Kidney tubule cell (primary cell): ENCODE measurements at places on chromosomes 16 and 17.

DNA sequence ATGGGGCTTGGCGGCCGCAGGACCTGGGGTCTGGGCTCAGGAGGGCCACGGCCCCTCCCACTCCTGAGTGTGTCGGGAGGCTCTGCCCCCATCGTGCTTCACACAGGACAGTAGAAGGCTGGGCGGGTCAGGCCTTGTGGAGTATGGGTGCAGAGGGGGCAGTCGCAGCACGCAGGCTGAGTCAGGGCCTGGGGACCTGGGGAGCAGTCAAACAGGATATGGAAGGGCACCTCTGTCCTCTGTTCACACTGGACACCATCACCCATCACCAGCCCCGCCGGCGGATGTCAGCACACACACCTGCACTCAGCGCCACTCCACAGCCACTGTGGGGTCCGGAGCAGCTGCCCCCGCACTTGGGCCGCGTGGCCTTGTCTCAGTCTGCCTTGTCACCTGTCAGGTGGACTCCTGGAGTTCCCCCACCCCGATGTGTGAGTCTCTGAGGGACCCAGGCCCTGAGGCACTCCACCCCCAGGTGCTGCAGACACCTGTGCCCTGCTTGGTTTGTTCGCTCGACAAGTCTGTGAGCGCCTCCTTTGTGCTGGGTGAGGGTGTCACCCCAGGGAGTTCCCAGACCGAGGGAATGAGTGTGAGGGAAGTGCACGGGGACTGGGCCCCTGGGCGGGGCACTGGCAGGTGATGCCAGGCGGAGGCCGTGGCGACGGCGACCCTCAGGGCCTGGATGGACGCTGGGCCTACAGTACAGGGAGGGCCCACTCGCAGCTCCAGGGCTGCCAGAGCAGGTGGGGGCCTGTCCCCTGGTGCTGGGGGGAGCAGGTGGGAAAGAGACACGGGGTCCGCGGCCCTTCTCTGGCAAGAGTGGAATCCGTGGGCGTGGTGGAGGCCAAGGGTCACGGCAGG lies 31.7 kb downstream of the ZFPM1 start:
- DNase-seq: no peak

- no peak for DNase-seq
These were observed 95.1 kb downstream of the XYLT1 start for GRCh38 chr16:17375461-17376304.

DNA sequence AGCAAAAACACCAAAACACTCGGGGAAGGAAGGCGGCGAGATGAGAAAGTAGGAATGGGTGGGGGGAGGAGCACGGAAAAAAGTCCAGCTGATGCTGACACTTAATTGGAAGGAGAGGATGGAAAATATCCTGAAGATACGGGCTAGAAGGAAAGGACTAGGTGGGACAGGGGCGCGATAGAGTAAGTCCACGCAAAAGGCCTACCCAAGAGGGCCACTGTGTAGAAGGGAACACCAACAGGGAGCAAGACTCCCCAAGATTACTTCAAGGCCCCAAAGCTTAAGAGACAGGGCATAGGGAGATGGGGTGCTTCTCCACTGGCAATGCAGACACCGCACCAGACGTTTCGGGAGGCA lies 736 bp downstream of the APPBP2 start:
- no peak for DNase-seq

- DNase-seq: peak; percentile 30
These were observed 3.1 kb downstream of the GAA start for GRCh38 chr17:80104321-80104955.

- DNase-seq: no peak
These were observed 26.0 kb downstream of the SMARCE1 start for GRCh38 chr17:40621578-40621977.

DNA sequence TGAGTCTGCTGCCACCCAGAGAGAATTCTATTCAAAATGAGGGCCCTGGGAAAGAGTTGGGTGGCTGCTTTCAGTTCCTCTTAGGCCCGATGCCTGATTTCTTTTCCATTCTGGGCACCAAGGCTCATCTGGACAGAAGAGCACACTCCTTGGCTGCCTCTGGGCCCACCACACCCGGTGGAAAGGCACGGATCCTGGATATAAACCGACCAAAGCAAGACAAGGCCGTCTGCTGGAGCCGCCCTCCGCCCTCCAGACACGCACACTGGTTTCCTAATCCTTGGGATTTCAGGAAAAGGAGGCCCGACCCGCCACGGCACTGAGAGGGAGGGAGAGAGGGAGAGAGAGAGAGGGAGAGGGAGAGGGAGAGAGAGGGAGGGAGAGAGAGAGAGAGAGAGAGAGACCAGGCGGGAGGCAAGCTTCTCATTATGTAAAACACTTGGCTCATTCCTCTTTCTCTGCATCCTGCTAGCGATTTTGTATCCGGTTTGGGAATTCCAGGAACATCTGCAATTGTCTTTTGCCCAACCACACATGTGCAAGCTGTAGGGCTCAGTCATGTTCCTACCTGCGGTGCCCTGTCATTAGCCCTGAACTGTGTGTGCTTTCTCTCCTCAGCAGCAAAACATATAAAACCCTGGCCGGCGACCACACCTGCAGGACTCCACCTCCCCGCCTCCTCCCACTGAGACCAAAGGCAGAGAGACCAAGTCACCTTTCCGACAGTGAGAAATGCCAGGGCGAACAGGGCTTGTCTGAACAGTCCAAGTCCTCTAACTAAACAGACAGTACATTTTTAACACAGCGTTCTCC lies 347.2 kb downstream of the SOX9 start:
- peak; percentile 84 for DNase-seq

DNA sequence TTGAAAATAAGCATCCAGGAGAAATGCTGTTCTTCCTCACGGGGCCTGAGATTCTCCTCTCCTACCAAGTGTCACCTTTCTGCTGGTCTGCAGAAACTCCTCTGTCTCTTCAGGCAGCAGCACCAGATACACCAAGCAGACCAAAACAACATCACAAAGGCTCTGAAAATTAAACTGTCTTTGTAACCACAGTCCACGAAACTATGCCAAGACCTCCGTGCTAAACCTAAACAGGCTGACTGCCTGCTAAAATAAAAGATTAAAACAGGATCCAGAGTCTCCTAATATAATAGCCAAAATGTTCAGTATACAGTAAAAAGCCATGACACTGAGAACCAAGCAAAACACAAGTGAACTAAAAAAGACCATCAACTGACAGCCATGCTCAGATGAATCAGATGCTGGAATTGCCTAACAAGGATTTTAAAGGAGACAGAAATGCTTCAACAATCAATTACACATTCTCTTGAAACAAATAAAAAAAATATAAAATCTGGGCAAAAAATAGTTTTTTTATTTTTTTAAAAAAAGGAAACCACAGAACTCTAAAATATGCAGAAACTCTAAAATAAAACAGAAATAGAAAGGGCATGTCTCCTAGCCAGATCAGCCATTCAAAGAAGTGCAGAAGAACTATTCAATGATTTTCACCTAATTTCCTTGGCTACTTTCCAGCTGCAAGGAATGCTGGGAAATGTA lies 50.3 kb upstream of the TOX3 start:
- peak; percentile 25 for DNase-seq

- DNase-seq: peak; percentile 49
These were observed 1.1 kb downstream of the ZCCHC14 start for GRCh38 chr16:87491522-87492290.

DNA sequence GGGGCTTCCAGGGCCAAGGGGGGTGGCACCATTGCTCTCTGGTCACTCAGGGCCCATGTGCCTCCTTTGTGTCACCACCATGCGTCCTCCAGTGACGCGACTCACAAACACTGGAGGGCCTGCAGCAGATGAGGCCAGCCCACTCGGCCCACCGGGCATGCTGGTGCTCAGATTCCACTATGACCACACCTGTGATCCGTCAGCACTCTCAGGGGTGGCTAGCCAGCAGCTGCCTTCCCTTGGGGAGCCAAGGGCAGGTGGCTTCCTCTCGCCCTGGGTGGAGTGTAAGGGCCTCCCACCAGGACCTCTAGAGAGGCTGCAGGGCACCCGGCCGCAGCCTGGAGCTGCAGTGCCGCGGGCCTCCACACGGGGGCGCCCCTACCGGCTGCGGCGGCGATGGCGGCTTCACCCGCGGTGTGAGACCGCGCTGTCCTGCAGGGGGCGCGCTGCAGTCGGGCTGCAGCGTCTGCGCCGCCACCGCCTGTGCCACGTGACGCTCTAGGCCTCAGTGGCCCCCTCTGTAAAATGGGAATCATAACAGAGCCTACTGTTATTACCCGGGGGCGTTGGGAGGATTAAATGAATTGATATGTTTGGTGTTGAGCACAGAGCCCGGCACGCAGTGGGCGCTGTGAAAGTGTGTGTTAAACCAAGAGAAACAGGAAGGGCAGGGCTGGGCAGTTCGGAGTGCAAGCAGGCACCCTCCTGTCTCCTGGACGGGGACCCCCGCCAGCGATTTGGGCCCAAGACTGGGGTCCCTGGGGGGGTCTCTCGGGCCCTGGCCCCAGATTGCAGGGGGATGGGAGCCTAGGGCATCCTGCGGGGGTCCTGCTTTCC lies 192.4 kb upstream of the GSE1 start:
- peak; percentile 55 for DNase-seq

- no peak for DNase-seq
These were observed 670 bp upstream of the CTF1 start for GRCh38 chr16:30895627-30896260.

DNA sequence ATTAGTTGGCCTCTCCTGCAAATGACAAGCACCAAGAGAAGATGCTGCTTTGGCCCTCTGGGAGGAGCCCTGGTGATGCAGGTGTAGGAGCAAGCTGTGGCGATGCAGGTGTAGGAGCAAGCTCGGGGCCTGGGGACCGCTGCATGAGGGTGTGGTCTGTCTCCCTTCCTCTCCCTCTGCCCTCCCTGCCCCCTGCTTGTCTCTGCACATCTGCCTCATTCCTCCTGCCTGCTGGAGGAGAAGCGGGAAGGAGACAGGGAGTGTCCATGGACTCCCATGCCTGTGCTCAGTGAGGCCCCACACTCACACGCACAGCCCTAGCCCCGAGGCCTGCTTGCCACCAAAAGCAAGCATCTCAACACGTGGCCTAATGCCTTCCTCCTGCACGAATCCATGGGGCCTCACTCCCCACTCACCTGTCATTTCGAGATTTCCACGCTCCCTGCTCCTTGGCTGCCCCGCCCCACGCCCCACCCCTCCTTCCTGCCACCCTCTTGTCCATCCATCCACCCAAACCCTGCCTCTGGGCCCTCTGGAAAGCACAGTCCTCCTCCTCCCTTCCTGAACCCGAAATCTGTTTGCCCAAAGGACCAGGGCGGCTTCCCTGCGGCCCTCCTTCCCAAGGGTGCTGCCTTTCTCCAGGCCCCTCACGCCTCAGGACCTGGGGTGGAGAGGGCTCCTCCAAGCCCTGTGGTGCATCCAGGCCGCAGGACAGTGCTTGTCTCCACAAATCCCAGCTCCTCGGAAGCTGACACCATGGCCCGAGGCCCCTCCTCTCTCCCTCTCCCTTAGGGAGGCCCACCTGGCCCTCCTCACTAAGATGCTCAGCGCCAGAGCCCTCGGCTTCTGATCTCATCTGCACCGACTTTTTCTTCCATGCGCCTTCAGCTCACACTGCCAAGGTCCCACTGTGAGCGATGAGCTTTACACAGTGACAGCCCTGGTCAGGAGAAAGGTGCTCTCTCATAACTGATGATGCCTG lies 11.8 kb upstream of the ALDH3A1 start:
- DNase-seq: no peak

DNA sequence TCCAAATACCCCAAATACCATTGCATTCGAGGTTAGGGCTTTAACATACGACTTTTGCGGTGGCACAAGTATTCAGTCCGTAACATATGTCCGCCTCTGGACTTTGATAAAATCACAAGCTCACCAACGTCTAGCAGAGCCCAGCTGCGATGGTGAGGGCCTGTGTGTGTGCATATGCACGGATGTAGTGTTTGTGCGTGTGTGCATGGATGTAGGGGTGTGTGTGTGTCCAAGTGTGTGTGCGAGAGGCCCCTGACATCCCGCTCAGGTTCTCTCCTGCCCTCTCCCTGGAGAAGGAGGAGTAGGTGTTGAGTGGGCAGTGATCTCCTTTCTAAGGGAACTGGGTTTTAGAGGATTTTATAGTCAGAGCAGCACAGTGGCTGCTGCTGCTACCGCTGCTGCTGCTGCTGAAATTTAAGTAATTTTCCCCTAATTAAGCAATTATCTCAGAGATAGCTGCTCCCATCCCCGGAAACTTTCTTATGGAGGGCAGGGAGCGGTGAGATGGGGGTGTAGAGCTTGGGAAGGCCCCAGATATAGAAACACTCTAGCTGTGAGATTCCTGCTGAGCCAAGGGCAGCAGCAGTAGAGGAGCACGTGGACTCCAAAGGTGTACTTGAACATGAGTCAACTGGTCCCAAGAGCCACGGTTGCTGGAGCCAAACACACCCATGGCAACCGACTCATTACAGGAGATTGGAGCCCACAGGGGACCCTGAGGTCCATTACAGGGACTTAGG lies 121.7 kb upstream of the SDK2 start:
- DNase-seq: no peak

DNA sequence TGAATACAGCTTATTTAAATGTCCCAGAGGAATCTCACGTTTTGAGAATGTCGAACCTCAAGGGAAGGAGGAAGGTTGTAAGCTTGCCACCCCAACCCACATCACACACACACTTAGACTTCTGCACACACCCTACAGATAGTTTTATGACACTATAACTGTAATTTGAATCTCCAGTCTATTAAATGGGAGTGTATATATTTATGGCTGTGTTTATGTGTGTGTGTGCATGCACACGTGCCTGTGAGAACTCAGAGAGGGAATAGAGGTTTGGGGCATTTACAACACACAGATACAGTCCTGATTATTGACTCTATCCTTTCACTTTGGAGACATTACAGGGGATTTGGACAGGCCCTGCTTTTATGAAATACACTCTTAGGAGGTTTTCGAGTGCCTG lies 171.5 kb upstream of the MAF start:
- no peak for DNase-seq

GRCh38 chr17:57186226-57187019 lies 69.9 kb upstream of the MSI2 start:
- no peak for DNase-seq

- no peak for DNase-seq
These were observed 36.5 kb upstream of the SIAH1 start for GRCh38 chr16:48421741-48422140.

DNA sequence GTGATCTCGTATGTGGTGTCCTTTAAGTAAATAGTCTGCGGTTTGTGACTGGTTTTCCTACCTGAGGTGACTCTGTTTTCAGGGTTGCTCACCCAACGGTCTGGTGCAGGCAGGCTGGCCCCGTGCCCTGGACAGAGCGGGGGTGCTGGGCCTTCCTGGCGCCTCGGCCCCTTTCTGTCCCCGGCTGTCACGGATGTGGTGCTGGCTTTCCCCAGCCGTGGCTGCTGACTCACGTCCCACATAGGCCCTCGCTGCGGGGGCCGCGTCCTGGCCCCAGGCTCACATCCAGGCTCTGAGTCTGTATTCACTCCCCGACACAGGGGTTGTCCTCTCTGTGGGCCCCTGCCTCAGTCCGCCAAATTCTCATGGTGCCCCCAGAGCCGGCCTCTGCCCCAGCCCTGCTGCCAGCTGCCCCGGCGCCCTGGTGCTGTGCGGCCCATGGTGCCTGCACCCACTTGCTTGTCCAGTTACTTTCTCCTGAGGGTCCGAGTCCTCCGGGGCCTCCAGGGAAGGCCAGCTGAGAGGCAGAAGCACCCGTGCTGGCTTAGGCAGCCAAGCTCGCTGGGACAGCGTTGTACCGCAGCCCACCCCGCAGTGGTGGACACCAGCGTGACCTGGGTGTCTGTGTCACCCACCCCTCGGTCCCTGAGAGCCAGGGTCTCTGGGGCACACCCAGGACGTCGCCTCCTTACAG lies 5.9 kb downstream of the CHMP6 start:
- no peak for DNase-seq
